Tracheal epithelial cell (primary cell): ENCODE measurements at places on chromosomes 4 and X. TPM values are rescaled to one million over a fixed set of nuclear protein-coding genes. Genes with fewer than 3 reads are reported as not detected.

Gene STATH
- total RNA-seq: not detected in 2 replicates

Gene SPANXN4
- total RNA-seq: not detected in 2 replicates

Gene HOPX
- total RNA-seq: 19.8 and 50.3 TPM in 2 replicates

Gene CT45A1
- total RNA-seq: not detected in 2 replicates

Gene RRH
- 0.21 TPM in 1 of 2 replicates, not detected in the other for total RNA-seq
